ENCODE measurements at places on chromosomes 12 and 14.

DNA sequence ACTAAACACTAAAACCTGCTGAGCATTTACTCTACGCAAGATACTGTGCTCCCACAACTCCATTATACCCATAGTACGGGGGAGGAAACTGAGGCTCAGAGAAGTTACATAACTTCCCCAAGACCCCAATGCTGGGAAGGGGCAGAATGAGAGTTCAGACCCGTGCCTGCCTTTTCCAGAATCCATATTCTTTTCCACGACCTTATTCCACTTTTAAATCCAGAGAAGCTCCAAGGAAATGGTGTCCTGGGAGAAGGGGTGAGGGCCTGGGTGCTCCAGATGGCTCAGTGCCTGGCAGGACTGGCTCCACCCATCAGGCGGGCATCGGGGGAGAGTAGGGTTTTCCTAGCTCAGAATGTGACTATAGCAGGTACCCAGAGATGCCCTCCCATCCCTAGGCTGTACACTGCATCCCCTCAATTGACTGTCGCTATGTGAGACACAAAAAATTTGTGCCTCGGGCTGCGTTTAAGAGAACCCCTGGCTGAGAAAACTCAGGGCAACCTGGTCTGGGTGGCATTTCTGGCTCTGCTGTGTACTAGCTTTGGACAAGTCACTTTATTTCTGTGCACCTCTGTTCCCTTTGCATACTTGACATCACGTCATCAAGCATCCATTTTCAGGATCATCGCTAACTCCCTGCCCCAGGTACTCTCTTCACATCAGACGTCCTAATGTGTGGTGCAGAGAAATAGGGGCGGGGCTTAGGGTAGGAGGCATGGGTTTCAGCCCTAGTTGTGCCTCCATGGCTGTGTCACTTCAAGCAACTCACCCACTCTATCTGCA is 11.6 kb upstream of the IQSEC3 start:
- DNase-seq = no peak

- DNase-seq = no peak
Measured at GRCh38 chr14:34003691-34004090, 52.8 kb upstream of the EGLN3 start.

DNA sequence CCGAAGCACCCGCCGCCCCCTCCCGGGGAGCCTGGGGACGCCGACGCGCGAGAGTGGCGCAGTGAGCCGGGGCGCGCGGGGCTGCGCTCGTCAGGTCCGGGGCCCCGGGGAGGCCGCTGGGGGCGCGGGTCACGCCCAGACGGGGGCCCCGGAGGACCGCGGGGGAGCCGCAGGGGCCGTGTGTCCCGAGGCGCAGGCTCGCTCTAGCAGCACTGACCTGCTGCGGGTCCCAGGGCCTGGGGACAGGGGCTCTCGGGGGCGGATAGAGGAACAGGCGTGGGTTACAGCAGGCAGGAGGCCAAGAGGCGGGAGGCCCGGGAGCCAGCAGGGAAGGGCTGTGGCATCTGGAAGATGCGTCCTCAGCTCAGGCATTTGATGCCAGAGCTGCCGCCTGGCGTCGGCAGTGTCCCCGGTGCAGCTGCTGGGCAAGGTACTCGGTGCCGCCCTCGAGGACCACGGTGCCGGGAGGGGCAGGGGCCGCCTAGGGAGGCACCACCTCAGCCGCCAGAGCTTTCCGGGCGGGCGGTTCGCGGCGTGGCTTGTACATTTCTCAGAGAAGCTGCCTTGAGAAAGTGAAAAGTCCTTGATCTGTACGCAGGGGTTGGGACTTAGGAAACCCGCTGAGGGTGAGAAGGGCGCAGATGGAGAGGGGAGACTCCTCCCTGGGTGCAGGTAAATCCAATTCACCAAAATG is 1.2 kb downstream of the WNT5B start:
- no peak for DNase-seq

- DNase-seq = no peak
Measured at GRCh38 chr12:15608941-15609340, 180.2 kb downstream of the EPS8 start.

DNA sequence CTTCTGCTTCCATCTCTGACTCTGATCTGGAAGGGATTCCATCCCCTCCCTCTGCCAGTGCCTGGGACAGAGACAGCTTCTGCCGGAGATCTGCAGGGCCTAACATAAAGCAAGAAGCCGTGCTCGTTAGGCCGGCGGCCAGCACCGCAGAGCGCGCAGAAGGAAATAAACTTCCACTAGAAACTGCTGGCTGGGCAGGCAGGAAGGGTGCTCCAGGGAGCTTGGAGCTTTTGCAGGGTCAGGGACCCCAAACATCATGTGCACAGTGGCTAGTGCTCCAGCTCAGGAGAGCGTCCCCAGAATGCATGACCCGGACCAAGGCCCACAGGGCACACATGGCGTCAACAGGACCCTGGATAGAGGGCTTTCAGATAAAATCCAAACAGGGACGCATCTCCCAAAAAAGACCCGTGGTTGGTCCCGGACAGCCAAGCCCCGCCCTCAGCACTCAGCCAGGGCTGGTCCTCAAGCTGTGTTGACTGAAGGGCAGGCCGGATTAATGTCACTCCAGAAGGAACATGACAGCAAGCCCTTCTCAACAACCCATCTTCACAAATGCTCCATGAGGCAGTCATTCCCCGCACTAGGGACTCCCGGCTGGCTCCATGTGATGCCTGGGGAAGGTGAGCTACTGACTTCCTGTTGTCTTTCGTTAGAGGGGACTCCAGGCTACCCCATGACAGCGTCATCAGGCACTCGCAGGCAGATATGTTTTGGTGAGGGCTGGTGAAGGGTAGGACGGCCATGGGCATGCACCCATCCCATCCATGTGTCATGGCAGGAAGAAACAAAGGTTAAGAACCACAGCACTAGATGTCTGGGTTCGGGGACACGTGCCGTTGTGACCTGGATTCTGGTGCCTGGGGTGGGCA is 121.5 kb downstream of the CALM1 start:
- DNase-seq = no peak

- no peak for DNase-seq
Measured at GRCh38 chr12:122147514-122148290, 26.3 kb downstream of the IL31 start.

DNA sequence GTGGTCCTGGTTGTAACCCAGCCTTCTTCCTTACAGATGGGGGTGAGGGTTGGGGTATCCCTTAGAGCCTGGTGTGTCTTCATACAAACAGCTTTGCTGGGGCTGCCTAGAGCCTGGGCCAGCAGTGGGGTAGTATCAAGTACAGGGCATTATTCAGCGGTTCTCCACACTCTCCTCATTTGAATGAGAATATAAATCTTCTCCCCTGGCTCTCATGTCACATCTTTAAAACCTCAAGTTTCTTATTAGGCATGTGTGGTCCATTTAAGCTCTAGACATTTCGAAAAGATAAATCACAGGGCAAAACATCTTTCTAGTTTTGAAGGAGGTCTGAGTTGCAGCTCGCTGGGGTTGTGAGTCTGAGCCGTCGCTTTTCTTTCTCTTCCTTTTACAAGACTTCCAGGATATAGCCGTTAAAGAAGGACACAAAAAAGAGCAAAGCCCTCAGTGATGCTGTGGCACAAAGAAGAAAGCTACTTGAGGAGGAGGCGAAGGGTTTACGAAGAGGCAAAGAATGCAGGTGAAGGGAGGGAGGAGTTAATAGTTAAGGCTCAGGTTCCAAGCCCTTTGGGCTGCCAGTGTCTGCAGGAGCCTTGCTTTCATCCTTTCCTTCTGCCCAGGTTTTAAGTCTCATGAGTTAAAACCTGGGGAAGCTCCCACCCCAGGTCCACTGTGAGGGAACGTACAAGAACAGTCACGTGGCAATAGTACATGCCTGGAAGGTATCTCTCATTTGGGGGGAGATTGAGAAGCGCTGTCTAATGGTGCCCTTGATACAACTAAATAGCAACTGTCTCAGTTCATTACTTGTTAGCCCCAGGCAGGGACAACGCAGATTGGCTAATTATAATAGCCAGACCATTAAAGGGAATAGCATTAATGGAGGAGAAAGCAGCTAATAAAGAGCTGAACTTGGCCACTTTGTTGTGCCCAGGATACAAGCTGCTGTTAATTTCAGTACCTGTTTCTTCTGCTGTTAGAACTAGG is 94.2 kb downstream of the ETV6 start:
- no peak for DNase-seq

DNA sequence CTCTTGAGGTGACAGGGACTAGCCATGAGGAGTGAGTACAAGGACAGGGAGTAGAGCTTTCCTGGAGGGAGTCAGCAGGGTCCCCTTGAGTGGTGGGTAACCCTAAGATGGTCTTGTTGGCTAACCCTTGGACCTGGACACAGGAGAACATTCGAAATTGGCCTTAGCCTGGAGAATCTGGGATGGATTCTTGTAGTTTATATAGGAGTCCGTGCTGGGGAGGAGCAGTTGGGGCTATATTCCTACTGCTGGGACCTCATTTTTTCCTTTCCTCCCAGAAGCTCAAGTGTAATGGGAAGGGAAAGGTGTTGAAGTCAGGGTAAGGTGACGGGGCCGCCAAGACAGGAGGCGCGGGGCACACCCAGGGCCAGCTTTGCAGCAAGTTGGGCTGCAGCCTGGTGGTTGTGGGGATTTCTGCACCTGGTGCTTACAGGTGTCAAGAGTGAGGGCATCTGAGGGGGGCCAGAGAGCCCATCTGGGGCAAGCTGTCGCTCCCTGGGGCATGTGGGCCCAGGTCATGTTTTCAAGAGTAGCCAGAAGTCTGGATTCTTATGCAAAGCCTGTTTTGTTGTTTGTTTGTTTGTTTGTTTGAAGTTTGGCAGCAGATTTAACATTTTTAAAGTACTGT is 5.1 kb downstream of the BCL7A start:
- DNase-seq = no peak

GRCh38 chr12:82554529-82554928 is 132.2 kb upstream of the TMTC2 start:
- no peak for DNase-seq

DNA sequence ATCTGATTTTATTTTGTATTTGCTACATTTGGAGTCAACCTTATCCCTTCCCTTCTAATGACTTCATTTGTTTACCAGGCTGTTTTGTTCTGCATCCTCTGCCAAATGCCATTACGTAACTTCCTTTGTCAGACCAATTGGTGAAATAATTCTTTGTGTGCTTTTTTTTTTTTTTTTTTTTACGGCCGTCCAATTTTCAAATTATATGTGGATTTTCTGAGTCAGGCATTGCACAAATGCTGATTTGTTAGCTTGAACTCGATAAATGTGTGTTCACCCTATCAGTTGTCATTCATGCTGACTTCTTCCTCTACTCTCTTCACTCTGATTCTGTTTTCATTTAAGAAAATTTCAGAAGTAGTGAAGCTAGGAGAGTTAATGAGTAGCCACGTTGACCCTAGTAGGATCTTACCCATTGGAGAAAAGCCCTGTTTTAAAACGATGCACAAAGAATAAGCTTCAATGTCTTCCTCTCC is 386.2 kb downstream of the DIO2 start:
- DNase-seq = no peak

- DNase-seq = no peak
Measured at GRCh38 chr12:116319898-116320621, 42.6 kb upstream of the MED13L start.

DNA sequence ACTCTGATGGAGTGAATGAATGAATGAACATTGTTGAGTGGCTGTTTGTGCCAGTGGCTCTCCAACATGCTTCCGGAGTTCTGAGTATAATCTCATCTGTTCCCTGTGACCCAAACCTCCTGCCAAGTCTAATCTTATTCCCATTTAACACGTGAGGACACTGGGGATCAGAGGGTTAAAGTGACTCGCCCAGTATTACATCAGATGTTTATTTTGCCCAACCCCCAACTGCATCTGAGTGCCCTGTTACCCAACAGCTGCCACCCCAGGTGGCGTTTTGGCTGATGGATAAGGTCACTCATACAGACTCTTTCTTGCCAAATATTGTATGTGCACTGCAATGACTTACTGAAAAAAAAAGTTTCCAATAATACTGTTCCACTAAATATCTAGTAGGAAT is 210.9 kb downstream of the EXOC5 start:
- DNase-seq = no peak
